ENCODE measurements at places on chromosomes 1 and 21. TPM values are rescaled to one million over a fixed set of nuclear protein-coding genes. Genes with fewer than 3 reads are reported as not detected.
A peak's percentile ranks its signal among the peaks of the same experiment; 100 is the strongest.

GRCh38 chr21:34302521-34302920, 61.3 kb upstream of the KCNE2 start:
- no peak for DNase-seq

GRCh38 chr1:14340002-14340785, 258.3 kb upstream of the KAZN start:
- no peak for DNase-seq

DNA sequence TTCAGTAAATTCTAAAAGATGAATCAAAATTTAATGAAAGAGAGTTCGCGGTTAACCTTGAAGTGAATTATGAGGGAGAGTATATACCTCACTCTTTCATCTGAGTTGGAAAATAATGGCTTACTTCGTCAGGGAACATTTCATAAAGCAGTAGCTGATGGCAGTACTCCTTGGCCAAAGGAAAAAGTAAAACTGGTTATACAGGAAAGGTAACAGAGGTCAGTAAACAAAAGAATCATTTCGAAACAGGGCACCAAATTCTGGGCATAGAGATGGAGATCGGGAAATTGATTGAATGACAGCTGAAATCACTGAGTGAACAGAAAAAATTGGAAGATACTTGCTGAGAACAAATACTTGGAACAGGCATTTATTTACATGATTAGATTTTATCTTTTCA, 199.0 kb downstream of the OLFM3 start:
- DNase-seq, result no peak

- no peak for DNase-seq
Observed at GRCh38 chr1:238898856-238899255, 487.5 kb upstream of the CHRM3 start.

GRCh38 chr1:221276896-221277409, 397.7 kb downstream of the HLX start:
- DNase-seq, result no peak

DNA sequence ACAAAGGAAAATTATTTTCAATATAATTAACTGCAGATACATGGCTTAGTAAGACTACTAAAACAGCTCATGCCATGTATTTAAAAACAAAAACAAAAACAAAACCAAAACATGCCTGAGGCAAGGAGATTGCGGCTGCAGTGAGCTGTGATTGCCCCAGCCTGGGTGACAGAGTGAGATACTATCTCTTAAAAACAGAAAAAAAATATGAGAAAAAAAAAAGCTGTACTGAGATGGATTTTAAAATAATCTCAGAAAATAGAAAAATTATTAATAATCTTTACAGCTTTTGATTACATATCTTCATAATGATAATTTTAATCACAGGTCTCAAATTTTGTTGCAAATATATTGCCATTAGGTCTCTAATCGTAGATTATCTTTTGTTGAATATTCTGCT, 24.0 kb upstream of the LIN9 start:
- no peak for DNase-seq

- no peak for DNase-seq
Observed at GRCh38 chr21:32779983-32780382, 8.4 kb upstream of the PAXBP1 start.

GRCh38 chr1:57987523-57987922, 559.0 kb downstream of the OMA1 start:
- DNase-seq, result no peak

- no peak for DNase-seq
Observed at GRCh38 chr1:234879147-234880080, 249.2 kb downstream of the TOMM20 start.

DNA sequence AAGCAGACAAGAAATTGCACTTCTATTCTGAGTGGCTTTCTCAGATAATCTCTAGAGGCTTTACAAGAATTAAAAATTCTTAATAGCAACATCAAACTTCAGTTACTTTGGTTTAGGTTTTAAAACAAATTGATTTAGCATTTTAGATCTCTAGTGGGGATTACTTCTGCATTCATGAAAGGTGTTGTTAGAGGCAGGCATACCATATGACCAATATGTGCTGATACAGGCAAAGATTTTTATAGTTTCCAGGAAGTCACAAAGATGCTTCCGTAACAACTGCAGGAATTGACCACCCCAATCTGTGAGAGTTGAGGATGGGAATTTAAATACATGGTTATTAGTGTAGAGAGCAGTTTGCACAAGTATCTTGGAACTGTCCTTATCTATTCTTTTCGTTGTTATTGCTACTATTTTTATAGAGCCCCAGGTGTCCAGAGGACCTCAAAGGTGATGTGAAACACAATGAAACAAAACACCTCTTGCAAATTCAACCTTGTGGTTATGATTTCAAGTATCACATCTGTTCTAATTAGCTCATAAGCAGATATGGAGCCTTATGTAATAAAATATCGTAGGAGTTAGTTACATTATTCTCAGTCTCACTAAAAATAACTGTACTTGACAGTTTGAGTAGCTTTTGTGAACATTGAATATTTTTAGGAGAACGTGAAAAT, 512.7 kb upstream of the ADGRL4 start:
- no peak for DNase-seq

DNA sequence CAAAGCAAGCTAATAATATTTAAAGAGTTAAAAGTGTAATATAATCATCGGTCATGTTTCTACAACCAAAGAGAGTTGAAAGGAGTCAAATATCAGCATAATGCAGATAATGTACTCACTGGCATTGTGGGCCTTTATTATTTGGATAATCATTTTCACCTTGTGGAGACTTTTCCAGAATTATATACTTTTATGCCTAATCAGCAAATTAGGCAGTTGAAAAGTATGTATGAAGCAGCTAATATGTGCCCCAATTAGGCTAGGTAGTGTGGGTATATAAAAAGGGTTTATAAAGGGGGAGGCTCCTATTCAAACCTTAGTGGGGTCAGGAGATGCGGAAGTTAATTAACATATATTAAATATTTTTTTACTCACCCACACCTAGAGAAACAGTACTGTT, 102.8 kb upstream of the HNRNPU start:
- no peak for DNase-seq

DNA sequence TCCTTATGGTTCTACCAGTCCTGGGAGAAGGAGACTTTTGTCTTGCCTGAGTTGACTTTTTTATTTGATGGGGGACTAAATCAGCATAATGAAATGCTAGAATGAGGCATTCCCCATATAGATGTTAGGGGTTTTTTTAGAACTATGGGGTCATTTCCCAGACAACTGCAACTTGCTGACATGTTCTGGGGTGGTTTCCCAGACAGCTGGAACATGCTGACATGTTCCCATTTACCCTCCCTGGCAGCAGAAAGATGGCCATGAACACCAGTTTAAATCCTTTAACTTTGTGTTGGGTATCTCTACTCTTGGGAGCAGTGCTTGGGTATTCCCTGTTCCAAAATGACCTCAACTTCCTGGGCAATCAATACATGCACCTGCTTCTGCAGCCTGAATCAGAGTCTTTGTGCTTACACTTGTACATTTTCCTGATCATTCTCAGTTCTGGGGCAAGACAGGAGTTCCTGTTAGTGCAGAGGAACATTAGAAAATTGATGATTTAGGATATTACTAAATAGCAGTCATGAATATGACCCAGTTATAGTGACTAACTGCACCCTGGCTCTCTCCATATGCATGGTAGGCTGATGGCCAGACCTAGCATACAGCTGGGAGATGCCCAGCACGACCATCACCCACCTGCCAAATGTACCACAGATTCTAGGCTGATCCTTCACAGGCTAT, 75.4 kb upstream of the CD5L start:
- DNase-seq, result no peak

- DNase-seq, result no peak
Observed at GRCh38 chr1:211892577-211892976, 62.0 kb upstream of the LPGAT1 start.

- no peak for DNase-seq
Observed at GRCh38 chr21:26528882-26529281, 44.2 kb downstream of the CYYR1 start.

- DNase-seq, result peak; percentile 1
Observed at GRCh38 chr1:228801068-228801467, 65.8 kb downstream of the RHOU start.

- no peak for DNase-seq
Observed at GRCh38 chr1:166471359-166471758, 304.6 kb upstream of the FAM78B start.

- no peak for DNase-seq
Observed at GRCh38 chr1:27536767-27537166, 46.8 kb upstream of the WASF2 start.

DNA sequence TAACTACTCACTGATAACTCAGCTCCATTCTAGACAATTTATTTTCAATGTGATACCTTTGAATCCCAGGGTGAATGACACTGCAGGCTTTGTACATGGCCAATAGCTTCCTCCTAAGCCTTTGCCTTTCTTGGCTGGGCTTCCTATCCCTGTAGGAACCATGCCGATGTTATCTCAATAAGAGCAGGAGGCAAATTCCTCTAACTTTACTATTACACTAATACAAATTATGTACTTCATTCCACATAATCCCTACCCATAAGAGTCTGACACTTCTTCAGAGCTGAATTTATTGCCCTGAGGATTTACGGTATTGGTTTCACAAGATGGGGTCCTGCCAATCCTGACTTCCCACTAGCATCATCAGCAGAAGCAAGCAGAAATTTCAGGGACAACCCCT, 14.0 kb downstream of the TGFBR3 start:
- no peak for DNase-seq

- DNase-seq, result no peak
Observed at GRCh38 chr1:109765483-109765815, 1.7 kb upstream of the EPS8L3 start.

- no peak for DNase-seq
Observed at GRCh38 chr1:201184307-201185122, 6.1 kb upstream of the IGFN1 start.

GRCh38 chr1:85991261-85991660, 165.3 kb downstream of the COL24A1 start:
- no peak for DNase-seq

- DNase-seq, result no peak
Observed at GRCh38 chr1:9529190-9529589, 10.1 kb upstream of the SLC25A33 start.

- no peak for DNase-seq
Observed at GRCh38 chr21:42298237-42298636, 17.0 kb downstream of the TFF3 start.

GRCh38 chr1:167661527-167662426, 31.7 kb downstream of the RCSD1 start:
- DNase-seq, result no peak

DNA sequence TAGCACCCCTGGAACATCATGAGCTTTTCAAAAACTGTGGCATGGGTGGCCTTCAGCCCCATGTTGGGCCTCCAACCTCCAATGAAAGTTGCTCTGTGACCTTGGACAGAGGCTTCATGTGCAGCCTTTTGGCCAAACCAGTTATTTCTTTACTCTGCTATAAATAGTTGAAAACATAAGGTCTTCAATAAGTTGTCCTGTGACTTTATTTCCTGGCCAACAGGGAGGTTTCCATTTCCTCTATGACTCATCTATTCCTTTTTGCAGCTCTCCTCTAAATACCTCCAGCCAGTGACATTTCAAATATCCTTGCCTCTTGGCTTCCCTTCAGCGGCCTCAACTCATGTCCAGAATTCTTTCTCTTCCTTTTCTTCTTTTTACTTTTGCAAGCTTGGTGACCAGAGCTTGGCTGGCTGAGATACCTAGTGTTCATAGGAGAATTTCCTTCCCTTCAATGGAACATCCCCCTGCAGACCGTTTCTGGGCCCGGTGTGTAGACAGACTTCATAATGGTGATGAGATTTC, 22.7 kb upstream of the TRIM67 start:
- no peak for DNase-seq

- DNase-seq, result no peak
Observed at GRCh38 chr21:37294679-37295078, 27.5 kb upstream of the VPS26C start.

DNA sequence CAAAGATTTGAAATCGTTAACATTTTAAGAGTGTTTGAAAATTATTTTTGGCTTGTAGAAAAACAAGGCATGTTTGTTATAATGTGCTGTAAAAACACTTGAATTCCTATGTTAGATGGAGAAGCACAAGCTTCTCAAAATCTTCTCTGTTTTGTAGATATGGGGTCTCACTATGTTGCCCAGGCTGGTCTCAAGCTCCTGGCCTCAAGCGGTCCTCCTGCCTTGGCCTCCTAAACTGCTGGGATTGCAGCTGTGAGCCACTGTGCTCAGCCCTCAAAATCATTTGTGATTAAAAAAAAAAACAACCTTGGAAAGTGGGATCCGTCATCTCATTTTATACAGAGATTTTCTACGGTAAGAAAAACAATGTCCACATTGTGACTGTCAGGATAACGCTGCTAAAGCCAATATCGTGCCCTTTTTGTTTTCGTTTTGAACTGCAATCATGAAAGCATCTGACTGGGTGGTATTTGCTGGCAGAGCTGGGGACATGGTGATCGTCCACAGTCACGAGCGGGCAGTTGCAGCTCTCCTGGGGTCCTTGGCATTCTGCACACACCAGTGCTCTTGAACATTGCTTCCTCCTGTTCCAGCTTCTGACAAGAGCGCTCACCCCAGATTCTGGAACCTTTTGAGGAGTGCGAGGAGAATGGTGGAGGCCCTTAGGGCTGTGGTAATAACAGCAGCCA, 112.5 kb downstream of the PGBD5 start:
- DNase-seq, result no peak

DNA sequence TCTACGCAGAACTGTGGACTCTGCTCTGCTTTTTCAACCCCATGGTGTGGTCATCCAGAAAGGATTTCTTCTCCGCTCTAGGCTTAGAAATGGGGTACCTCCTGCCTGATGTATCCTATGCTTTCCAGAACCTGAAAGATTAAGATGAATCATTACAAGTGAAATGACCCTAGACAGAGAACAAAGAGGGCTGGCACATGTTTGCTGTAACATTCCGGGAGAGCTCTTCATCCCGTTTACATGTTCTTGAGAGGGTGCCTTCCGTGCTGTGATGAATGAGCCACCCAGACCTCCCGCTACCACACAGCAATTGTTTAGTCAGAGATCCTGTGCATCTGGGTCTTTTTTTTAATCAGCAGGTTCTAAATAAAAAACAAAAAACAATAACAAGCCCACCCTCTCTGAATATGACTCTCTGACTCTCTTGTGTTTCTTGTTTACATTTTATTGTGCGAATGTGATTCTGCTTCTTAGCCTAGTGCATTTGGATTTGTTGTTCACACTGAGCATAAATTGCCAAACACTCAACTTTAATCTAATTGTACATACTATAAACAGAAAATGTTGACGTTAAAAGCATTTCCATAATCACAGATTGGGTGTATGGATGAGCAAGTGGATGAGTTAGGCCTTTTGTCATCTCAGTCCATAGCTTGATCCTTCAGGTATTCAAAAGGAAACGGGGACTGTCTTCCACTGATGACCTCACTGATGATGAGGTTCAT, 87.1 kb downstream of the GPR88 start:
- no peak for DNase-seq

GOLT1A gene
- total RNA-seq, result 0.21 TPM

AIRE gene
- not detected for total RNA-seq

PDZK1IP1 gene
- not detected for total RNA-seq

GJA8 gene
- total RNA-seq, result not detected

MACO1 gene
- total RNA-seq, result 15.8 TPM

TNFRSF18 gene
- total RNA-seq, result 231 TPM

FBLIM1 gene
- total RNA-seq, result not detected

ANKRD35 gene
- 0.23 TPM for total RNA-seq

C1orf56 gene
- total RNA-seq, result 2.2 TPM

PRAMEF6 gene
- not detected for total RNA-seq

SV2A gene
- total RNA-seq, result 17.9 TPM

SYT2 gene
- not detected for total RNA-seq

C1orf105 gene
- not detected for total RNA-seq

ST6GALNAC3 gene
- total RNA-seq, result 0.53 TPM

OSCP1 gene
- 0.59 TPM for total RNA-seq

TSPAN1 gene
- total RNA-seq, result 0.46 TPM

MAP1LC3C gene
- not detected for total RNA-seq

LCE1D gene
- total RNA-seq, result not detected

WDR77 gene
- 52.6 TPM for total RNA-seq

TMEM79 gene
- 6.8 TPM for total RNA-seq
